HL-60 (cell line): ENCODE measurements at places on chromosomes 5 and 9.

DNA sequence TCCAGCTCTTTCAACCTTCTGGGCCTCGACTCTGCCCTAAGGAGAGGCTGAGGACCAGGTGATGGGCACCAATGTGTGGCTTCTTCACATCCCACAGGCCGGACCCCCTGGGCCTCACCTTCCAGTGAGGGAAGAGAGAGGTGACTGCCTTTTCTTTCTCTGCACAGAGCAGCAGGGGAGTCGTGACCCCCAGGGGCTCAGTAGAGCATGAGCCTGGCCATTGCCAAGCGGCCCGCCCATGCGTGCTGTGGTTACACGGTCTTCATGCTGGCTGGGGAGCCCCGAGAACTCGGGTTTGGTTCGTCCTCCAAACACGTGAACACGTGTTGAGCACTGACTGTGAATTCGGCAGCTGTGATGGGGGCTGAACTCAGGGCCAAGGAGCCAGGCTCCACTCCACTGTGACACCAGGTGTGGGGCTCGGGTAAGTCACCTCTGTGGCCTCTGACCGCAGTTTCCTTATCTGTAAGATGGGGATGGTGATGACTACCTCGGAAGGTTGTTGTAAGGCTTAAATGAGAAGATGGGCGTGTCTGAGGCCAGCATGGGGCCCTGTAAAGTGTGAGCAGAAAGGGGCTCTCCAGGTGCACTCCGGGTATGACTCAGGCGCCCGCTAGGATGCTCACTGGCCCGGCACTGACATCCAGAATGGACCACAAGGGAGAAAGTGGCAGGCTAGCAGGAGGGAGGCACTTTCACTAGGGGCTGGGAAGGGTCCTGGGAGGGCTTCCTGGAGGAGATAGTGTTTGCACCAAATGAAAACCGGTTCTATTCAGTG lies 13.4 kb upstream of the GRHPR start:
- no peak for DNase-seq

DNA sequence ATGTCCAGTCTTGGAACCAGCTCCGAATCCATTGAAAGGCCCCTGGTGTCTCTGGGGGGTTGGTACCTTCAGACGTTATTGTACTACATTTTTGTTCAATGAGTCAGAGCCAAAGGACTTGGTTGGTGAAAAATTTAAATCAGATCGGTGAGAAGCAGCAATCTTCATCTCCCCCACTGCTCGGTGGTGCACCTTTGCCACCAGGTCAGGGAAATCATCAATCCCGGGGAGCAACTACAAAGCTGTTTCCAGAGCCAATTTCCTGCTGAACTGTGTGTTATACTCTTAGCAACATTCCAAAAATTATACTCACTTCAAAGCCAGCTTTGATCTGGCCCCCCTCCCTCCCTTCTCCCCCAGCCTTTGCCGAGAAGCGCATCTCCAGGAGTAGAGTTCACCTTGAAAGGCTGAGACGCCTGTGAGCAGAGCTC lies 375.2 kb upstream of the WWC1 start:
- DNase-seq = no peak

DNA sequence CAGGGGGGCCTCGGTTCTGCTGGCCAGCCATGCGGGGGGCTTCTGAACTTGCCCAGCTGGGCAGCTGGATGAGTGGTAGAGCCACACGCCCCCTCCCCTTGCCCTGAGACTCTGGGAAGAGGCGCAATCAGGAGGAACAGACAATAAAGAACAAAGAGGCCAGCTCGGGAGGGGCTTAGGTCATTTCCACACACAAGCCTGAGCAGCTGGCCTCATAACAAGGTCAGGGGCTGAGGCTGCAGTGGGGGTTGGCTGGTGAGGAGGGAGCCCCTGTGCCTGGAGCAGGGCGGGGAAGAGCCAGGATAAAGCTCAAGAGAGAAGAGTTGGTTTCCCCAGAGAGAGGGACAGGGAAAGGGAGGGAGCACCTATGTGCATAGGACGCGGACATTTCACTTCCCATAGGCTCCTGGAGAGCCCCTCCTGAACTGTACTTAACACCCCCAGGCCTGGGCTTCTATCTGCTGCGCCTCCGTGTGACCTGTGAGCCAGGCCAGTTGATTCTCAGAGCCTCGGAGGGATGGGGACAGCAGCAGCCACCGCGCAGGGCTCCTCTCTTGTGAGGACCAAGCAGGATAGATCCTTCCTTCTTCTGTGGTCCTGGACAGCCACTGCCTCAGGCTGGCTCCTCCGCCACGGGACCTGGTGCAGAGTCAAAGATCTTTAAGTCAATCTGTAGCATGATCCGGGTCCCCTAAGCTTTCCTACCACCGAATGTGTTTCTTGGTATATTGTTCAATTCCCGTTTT lies 75.3 kb upstream of the GGTA1 start:
- DNase-seq = no peak

DNA sequence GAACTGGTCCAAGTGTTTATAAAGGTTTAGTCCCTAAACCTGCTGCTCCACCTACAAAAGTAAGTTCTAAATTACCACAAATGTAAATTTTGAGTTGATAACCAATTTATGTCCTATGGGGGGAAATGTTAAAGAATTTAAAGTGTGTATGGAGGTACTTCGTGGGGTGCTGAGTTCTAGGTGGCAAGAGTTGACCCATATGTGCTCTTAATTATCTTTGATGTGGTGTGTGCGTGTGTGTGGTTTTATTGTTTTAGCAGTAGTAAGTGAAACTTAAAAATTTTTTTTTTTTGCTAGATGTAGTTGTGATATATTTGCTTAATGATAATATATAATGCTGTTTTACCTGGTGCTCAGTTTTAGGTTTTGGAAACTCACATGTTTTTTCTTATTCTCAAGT lies 72.6 kb downstream of the GPBP1 start:
- DNase-seq = no peak

DNA sequence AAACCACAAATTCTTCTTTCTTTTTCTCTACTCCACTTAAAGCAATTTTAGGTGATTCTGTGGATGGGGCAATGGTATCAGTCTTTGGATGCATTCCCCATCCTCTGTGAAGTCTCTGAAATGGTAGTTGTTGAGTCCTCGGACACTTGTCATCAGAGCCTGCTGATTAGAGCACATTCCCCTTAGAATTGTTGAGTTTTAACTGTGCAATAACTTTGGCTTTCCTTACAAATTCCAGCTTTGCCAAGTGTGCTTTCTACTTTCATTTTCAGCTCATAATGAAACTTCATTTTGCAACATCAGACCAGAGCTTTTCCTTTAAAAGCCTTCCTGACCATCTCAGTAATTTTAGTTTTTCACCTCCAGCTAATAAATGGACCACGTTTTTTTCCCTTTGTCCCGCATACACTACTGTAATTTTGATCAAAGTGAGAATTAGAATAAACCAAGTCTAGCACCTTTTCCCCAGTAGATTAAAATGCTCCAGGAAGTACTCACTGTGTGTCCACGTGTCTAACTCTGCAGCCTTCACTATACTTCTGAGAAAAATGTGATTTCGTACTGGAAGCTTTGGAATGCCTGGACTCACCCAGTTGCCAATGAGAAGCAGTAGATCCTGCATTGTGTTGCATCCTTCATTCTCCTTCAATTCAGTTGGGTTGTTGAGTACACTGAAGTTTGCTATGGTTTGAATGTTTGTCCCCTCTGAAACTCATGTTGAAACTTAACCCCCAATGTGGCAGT lies 135.6 kb downstream of the NTRK2 start:
- no peak for DNase-seq

DNA sequence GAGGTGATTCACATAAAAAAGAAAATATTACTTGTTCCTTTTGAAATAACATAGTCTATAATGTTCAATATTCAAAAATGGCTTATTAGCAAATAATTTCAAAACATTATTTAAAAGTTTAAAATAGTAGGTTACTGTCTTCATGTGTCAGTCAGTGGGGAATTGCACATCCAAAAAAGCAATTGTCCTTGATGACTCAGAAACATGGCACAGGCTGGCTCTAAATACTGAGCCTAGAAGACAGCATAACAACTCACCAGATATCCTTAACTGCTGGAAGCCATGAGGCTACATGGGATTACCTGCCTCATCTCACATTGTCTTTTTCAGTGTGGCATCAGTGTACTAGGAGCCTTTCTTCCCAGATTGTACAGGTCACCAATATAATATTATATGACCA lies 439.5 kb upstream of the RGMB start:
- DNase-seq = no peak
